ENCODE measurements at places on chromosomes 6 and 20. TPM values are rescaled to one million over a fixed set of nuclear protein-coding genes. Genes with fewer than 3 reads are reported as not detected.

Gene PKIB
- total RNA-seq, result 0.69 TPM

Gene GGTLC1
- not detected for total RNA-seq

Gene PRSS35
- total RNA-seq, result not detected

Gene RIMS1
- total RNA-seq, result not detected

Gene SMIM8
- total RNA-seq, result 10.7 TPM

Gene CSNK2A1
- total RNA-seq, result 169 TPM

DNA sequence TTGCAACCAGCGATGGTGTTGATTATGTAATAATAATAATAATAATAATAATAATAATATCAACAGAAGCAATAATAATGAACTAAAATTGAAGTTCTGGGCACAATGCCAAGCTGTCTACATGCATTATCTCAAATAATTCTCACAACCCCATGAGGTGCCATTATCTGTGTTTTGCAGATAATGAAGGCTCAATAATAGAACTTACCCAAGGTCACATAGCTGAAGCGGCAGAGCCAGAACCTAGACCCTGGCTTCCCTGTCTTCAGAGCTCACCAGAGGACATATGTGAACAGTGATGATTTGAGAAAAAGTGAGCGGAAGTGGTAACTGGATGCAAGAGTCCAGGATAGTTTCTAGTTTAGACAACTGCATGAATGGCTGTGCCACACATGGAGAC is 91.0 kb downstream of the HIVEP1 start:
- H3K27me3 ChIP-seq, result no peaks in the 10 kb centered on the region
- peaks cover 29% of the 10 kb centered on the region for H3K4me1 ChIP-seq
- no peak overlapping the region for H3K27ac ChIP-seq
- no peak overlapping the region for H3K4me3 ChIP-seq
- H3K36me3 ChIP-seq, result peaks cover 34% of the 10 kb centered on the region

DNA sequence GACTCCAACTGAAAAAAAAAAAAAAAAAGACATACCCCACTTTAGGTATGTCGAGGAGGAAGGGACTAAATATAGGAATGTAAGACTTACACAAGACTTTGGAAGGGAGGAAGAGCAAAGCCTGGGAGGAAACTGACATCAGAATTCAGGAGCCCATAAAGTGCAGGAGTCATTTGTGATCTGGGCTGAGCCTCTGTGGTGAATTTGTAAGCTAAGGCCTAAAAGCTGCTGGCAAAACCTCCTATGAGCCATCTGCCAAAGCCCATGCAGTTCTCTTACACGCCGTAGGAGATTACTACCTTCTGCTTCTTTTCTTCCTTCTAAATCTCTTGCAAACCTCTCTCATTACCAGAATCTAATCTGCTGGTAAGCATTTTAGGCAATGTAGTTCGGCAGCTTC is 52.0 kb upstream of the THEMIS start:
- H3K27me3 ChIP-seq, result no peaks in the 10 kb centered on the region
- peaks cover 12% of the 10 kb centered on the region for H3K36me3 ChIP-seq
- peaks cover 60% of the 10 kb centered on the region for H3K4me1 ChIP-seq
- no peak for DNase-seq

GRCh38 chr6:127273499-127273898 is 6.8 kb downstream of the RNF146 start:
- no peak overlapping the region for H3K4me3 ChIP-seq
- DNase-seq, result no peak
- peaks cover 42% of the 10 kb centered on the region for H3K4me1 ChIP-seq
- H3K27me3 ChIP-seq, result no peaks in the 10 kb centered on the region

DNA sequence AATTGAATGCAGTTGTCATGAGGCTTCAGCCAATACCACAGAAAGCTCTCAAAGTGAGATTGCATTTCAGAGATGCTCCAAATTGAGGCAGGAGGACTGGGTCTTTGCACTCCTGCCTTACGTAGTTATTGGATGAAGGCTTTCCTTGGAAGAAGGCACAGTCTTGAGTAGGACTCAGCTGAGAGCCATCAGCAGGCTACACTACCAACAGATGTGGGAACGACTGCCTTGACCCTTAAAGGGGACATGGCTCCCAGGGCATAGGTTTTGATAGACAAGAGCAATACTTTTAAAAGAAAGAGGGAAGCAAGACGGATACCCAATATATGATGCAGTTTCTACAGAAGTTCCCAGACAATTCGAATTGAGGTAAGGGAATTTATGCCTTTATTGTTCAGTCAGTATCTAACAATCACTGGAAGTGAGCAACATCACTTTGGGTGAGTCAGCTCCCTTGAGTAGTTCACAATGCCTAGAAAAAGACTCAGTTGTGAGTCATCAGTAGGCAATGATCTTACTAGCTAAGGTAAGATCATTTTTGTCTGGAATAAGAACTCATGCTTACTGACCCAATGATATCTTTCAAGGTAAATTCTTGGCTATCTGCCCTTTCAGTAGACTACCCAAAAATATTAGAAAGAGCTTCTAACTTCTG is 390.8 kb downstream of the GJA1 start:
- no peaks in the 10 kb centered on the region for H3K36me3 ChIP-seq
- no peak overlapping the region for H3K4me3 ChIP-seq
- H3K27me3 ChIP-seq, result no peaks in the 10 kb centered on the region
- H3K27ac ChIP-seq, result no peak overlapping the region
- no peaks in the 10 kb centered on the region for H3K4me1 ChIP-seq
- no peak for DNase-seq

- H3K4me3 ChIP-seq, result no peak overlapping the region
- no peak overlapping the region for H3K27ac ChIP-seq
- H3K4me1 ChIP-seq, result no peaks in the 10 kb centered on the region
- peaks cover 1% of the 10 kb centered on the region for H3K27me3 ChIP-seq
These were observed 57.5 kb upstream of the EYA4 start for GRCh38 chr6:133183691-133184090.

DNA sequence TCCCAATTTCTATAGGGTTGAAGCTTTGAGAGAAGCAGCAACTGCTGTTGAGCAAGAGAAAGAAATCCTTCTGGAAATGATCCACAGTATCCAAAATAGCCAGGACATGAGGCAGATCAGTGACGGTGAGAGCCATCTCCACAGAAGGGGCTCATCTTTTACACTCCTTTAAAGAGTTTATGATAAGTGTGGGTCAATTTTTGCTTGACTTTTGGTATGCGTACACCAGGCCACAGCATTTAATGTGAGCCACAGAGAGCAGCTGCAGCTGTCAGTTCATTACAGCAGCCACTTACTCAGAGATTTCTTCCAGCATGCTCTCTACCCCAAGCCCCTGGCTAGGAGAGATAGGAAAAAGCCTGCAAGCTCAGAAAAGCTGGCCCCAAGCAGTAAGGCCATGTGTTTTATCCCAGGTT is 9.9 kb downstream of the BAG2 start:
- no peak overlapping the region for H3K27ac ChIP-seq
- peaks cover 31% of the 10 kb centered on the region for H3K36me3 ChIP-seq
- peaks cover 7% of the 10 kb centered on the region for H3K4me1 ChIP-seq
- no peak overlapping the region for H3K4me3 ChIP-seq

GRCh38 chr20:46215913-46216707 is 92.2 kb downstream of the CDH22 start:
- no peaks in the 10 kb centered on the region for H3K4me1 ChIP-seq
- H3K27me3 ChIP-seq, result peaks cover 8% of the 10 kb centered on the region
- no peak overlapping the region for H3K4me3 ChIP-seq
- H3K36me3 ChIP-seq, result no peaks in the 10 kb centered on the region
- no peak for DNase-seq
- H3K27ac ChIP-seq, result no peak overlapping the region

GRCh38 chr20:32019156-32019510 is 8.9 kb downstream of the CCM2L start:
- H3K36me3 ChIP-seq, result no peaks in the 10 kb centered on the region
- H3K27me3 ChIP-seq, result peaks cover 63% of the 10 kb centered on the region
- peak overlapping the region; percentile 53 for H3K4me3 ChIP-seq
- H3K27ac ChIP-seq, result no peak overlapping the region
- H3K4me1 ChIP-seq, result peaks cover 18% of the 10 kb centered on the region
- DNase-seq, result no peak

- H3K27ac ChIP-seq, result no peak within 1 kb of the TSS
- H3K36me3 ChIP-seq, result no peaks in the 10 kb centered on the region
- DNase-seq, result peak; percentile 4
These were observed at the start of gene BMP2 for GRCh38 chr20:6767536-6768227. Gene BMP2, plus strand, starts transcription at chr20:6767686. Its CDS starts 2,441 bp downstream, at chr20:6770127.

- no peak for DNase-seq
- no peak overlapping the region for H3K27ac ChIP-seq
- H3K4me3 ChIP-seq, result no peak overlapping the region
- H3K4me1 ChIP-seq, result peaks cover 19% of the 10 kb centered on the region
- peaks cover 24% of the 10 kb centered on the region for H3K36me3 ChIP-seq
- peaks cover 3% of the 10 kb centered on the region for H3K27me3 ChIP-seq
These were observed 102.7 kb upstream of the AHI1 start for GRCh38 chr6:135600086-135600702.

- no peaks in the 10 kb centered on the region for H3K4me1 ChIP-seq
- no peak overlapping the region for H3K4me3 ChIP-seq
These were observed 33.3 kb downstream of the CPNE5 start for GRCh38 chr6:36805917-36806316.

- no peak for DNase-seq
- no peaks in the 10 kb centered on the region for H3K4me1 ChIP-seq
- no peaks in the 10 kb centered on the region for H3K36me3 ChIP-seq
- H3K27ac ChIP-seq, result no peak overlapping the region
- H3K4me3 ChIP-seq, result no peak overlapping the region
These were observed 102.2 kb upstream of the CCDC28A start for GRCh38 chr6:138671351-138671750.

- no peaks in the 10 kb centered on the region for H3K27me3 ChIP-seq
- no peak overlapping the region for H3K27ac ChIP-seq
- DNase-seq, result no peak
- no peaks in the 10 kb centered on the region for H3K36me3 ChIP-seq
These were observed 88.3 kb downstream of the BMP2 start for GRCh38 chr20:6855796-6856195.

DNA sequence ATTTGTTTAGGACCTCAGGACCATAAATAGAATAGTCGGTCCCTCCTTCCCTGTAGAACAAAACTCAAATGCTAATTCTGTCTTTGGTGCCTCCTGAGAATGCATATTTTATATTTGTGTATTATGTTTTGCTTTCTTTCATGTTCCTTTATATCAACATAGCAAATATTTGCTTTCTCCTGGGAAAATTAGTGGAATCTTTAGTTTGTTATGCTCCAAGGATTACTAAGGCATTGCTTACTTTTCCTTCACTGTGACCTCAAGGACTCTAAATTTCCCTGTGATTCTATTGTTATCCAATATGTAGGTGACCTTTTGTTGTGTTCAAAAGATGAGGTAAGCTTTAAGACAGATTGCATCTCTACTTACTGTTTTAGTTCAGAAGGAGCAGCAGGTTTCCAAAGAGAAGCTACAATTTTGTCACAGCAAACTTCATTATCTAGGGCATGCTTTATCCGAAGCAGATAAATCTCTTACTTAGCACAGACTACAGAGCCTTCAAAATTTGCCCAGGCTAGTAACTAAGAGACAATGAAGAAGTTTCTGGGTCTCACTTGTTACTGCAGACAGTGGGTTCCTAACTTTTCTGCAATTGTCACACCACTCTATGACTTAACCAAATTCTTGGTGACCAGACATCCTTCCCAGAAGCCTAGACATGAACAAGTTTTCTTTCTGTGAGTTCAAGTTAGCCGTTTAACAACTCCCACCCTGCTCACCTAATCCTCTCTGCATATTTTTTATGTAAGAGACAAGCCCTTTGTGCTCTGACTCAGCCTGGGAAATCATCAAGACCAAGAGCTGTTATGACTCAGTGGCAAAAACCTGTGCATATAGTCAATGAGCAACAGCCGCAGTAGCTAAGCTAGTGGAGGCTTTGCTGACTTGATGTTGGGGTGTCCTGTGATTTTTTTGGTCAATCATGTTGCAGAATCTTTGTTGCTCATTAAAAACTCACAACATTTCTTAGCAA is 378.8 kb downstream of the QKI start:
- no peak overlapping the region for H3K27ac ChIP-seq
- peaks cover 26% of the 10 kb centered on the region for H3K27me3 ChIP-seq
- H3K4me3 ChIP-seq, result no peak overlapping the region
- H3K36me3 ChIP-seq, result no peaks in the 10 kb centered on the region

DNA sequence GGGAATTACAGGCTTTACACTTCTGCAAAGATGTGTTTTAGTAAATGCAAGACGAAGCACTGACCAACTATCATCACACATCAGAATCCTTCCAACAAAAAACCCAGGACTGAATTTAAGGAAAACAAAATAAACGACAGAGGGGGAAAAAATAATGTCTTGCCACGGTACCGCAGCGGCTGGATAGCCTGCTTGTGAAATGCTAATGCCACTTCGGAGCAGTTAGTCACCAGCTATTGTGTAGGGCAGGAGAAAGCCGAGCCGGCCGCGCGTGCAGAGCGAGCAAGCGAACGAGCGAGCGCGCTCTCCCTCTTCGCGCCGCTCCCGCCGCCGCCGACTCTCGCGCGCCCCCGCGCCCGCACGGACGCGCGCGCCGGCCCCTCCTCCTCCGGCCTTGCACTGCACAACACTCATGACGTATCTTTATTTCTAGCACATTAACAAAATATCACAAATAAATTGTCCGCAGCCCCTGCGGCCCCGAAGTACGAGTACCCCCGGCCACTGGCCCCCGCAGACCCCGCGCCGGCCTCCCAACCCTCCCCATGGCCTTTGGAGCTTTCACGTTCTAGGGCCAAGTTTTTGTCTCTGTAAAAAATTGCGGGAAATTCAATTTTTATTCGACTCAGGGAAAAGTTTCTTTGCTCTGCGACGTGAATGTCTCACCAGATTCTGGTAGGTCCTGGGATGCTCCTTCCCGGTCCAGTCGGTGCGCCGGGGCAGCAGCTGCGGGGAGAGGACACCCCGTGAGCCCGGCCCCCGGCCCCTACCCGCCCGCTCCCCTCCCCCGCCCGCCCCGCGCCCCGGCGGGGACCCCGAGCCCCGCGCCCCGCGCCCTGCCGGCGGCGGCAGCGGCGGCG is 1.0 kb downstream of the PHIP start:
- peak overlapping the region; percentile 86 for H3K4me3 ChIP-seq
- peaks cover 4% of the 10 kb centered on the region for H3K27me3 ChIP-seq
- H3K27ac ChIP-seq, result peak overlapping the region; percentile 90
- peaks cover 39% of the 10 kb centered on the region for H3K4me1 ChIP-seq
- peaks cover 19% of the 10 kb centered on the region for H3K36me3 ChIP-seq

DNA sequence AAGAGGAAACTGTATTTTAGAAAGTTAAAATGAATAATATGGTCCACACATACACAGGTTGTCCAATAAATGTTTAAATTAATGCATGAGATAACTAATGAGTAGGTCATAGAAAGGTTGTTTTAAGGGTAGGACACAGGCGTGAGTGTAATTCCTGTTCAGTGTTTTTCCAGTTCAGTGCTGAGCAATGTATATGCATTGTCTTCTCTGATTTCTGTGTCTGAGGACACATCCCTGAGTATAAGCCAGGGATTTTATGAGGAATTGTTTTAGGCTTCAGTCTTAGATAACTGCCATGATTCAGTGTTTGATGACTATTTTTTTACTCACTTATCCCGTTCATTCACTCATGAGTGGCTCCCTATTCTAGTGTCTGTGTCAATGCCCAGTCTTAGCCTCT is 298.5 kb upstream of the TBX18 start:
- no peak overlapping the region for H3K4me3 ChIP-seq
- no peaks in the 10 kb centered on the region for H3K36me3 ChIP-seq
- no peak overlapping the region for H3K27ac ChIP-seq
- DNase-seq, result no peak
- H3K4me1 ChIP-seq, result no peaks in the 10 kb centered on the region

GRCh38 chr6:33771146-33772081 is 17.5 kb downstream of the LEMD2 start:
- peak; percentile 70 for DNase-seq
- peaks cover 10% of the 10 kb centered on the region for H3K27me3 ChIP-seq
- no peak overlapping the region for H3K27ac ChIP-seq
- H3K36me3 ChIP-seq, result peaks cover 15% of the 10 kb centered on the region
